Lung microvascular endothelial cell (primary cell): ENCODE measurements at places on chromosomes 12 and 14. TPM values are rescaled to one million over a fixed set of nuclear protein-coding genes. Genes with fewer than 3 reads are reported as not detected.

GRCh38 chr12:34599530-34600513 lies 577.5 kb downstream of the ALG10 start:
- DNase-seq: no peak

DNA sequence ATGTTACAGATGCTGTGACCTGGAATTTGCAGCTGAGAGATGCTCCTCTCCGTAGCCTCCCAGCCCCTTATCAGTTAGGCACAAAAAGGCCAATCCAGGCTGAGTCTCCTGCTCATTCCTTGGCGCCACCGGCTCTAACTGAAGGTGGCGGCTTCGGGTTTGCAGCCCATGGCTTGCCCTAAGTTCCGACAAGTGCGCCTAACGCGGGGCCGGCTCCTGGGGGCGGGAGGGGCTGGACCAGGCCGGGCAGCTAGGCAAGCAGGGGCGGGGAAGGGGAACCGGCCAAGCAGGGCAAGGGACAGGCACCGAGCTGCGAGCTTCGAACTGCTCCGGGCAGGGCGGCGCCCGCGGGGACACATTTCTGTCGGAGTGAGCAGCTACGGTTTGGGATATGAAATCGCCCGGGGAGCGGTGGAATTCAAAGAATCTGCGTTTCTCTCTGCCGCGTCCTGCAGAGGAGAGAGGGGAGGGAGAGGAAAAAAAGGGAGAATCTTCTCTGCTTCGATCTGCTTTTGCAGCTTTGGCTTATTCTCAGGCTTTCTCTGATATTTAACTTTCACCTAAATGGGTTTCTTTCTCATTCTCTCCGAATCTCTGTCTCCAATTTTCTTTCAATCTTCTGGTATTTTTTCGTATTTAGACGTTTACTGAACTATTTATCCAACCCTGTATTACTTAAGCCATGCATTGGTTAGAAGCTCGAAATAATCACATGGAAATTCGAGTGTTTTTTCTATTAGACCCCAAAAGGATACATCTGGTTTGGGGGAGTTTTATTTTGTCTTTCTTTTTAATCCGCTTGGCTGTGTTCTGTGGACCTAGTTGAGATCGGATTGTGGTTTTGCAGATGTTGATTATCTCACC lies 1.6 kb upstream of the HOXC12 start:
- no peak for DNase-seq

GRCh38 chr12:106139422-106140171 lies 843 bp upstream of the NUAK1 start:
- DNase-seq: peak; percentile 79

DNA sequence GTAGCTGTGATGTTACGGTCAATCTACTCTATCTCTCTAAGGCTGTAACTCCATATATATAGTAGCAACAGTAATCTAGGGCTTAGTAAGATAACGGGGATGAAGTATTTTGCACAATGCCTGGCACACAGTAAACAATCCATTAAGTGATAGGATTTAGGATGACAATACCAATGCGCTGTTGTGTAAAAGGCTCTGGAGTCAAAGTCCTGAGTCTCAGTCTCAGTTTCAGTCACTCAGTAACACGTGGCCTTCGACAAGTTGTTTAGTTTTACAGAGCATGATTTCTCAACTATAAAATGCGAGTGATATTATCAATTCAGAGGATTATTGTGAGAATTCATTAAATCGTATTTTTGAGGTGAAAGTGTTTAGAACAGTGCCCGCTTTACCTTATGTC lies 162.4 kb downstream of the GARIN6 start:
- DNase-seq: no peak

- no peak for DNase-seq
Observed at GRCh38 chr12:117076410-117077372, 22.5 kb downstream of the TESC start.

- DNase-seq: no peak
Observed at GRCh38 chr14:30528119-30528518, 30.8 kb upstream of the G2E3 start.

GRCh38 chr12:114500131-114500530 lies 94.2 kb upstream of the TBX5 start:
- no peak for DNase-seq

- DNase-seq: no peak
Observed at GRCh38 chr12:51346581-51346980, at the start of gene CELA1. Gene CELA1 (minus strand): TSS chr12:51346679. CDS start chr12:51346638, 41 bp downstream.

DNA sequence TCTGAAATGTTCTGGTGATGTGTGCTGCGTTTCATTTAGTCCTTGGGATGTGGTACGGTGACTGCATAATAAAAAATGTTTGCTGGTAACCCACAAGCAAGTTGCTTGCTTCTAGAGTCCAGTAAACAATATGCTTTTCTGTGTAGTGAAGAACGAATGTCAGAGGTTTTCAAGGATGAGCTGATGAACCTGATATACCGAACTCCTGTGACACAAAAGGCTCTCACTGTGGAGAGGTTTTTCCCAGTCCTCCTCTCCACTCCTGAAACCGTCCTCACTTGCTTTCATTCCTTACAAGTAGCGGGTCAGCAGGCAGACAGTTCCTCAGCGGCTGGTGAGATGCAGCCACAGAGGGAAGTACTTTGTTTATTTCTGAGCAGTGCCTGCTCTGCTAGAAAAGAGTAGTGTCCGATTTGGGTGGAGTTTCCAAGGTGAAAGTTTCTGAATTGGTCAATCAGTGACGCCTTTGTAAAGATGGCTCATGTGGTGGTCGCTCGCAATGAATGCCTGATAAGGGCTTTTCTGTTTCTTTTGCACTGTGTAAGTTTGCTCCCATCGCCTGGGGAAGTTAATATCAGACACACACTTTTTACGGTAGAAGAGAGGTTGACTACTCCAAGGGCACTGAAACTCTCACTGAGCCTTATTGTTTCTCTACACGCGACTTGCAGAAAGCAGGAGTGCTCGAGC lies 3.0 kb downstream of the ETV6 start:
- peak; percentile 78 for DNase-seq

NUAK1 gene
- 21.4 and 32.5 TPM in 2 replicates for total RNA-seq

RAB35 gene
- 30.9 and 41.3 TPM in 2 replicates for total RNA-seq

TMPRSS12 gene
- total RNA-seq: not detected in 2 replicates

C14orf39 gene
- not detected in 2 replicates for total RNA-seq

HNF1A gene
- not detected in 2 replicates for total RNA-seq

TRPV4 gene
- 1.3 and 1.8 TPM in 2 replicates for total RNA-seq

SLC17A8 gene
- total RNA-seq: not detected in 2 replicates

KRT3 gene
- total RNA-seq: not detected in 2 replicates

KRT8 gene
- 11.3 and 12.6 TPM in 2 replicates for total RNA-seq
